ENCODE measurements at places on chromosomes 7 and 10.

GRCh38 chr10:807958-808353 is 118.5 kb upstream of the DIP2C start:
- no peak for DNase-seq

GRCh38 chr7:87875151-87876039 is 765 bp downstream of the SLC25A40 start:
- no peak for DNase-seq

DNA sequence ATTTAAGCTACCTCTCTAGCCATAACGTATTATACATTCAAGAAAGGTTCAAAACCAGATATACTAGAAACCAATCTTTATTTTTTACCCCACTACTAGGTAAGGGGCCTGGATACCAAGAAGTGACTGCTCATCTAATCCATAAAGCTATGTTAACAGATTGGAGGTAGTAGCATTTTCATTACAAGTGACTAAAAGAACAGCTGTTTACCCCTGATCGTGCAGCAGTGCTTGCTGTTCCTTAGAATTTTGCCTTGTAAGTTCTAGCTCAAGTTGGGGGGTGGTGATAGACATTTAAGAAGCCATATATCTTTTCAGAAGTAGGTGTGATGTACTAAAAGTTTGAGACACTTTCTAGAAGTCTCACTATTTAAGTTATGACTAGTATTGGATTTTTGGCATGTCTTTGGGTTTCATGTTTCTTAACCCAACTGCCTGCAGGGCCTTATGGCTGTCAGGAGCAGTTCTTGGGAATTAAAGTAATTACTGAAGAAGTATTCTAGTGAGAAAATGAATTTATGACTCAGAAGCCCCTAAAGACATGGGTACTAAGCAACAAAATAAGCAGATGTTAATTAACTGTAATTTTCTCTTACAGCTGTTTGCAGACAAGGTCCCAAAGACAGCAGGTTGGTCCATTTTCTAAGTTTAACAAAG is 2.3 kb downstream of the PPIA start:
- no peak for DNase-seq

DNA sequence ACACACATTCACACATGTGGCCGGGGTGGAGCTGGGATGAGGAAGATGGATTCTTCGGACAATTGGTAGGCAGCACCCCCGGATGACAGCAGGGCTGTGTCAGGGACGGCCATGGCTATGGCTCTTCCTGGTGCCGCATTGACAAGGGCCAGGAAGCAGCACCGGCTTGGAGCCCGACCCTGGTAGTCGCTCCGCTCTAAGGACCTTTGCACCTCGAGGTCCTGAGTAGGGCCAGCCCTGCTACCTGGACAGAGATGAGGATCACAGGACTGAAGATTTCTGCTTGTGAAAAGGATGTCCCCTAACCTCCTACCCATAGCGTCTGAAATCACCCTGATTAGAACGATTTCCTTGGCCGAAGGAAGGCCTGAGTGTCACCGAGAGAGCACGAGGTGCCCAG is 134.1 kb downstream of the ADARB2 start:
- DNase-seq = no peak

- no peak for DNase-seq
Measured at GRCh38 chr7:47812429-47813136, 135.7 kb downstream of the PKD1L1 start.
